ENCODE measurements at places on chromosomes 5 and 9. TPM values are rescaled to one million over a fixed set of nuclear protein-coding genes. Genes with fewer than 3 reads are reported as not detected.

DNA sequence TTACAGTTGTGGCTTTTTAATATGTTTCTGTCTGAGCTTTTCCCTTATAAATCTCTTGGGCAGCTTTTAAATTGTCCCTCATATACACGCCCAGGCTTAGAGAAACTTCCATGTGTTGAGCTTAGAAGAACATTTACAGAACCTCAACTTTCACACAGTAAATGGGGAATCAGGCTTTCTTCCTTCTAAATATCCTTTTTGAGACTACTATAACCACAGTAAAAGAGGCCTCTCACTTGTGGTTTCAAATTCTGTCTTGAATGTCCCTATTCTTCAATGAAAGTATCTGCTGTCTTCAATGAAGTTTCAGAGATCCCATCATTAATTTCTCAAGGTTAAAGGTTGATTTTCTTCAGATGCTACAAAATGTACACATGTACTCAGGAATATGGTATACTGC lies 588.6 kb upstream of the DMAC1 start:
- DNase-seq = no peak

DNA sequence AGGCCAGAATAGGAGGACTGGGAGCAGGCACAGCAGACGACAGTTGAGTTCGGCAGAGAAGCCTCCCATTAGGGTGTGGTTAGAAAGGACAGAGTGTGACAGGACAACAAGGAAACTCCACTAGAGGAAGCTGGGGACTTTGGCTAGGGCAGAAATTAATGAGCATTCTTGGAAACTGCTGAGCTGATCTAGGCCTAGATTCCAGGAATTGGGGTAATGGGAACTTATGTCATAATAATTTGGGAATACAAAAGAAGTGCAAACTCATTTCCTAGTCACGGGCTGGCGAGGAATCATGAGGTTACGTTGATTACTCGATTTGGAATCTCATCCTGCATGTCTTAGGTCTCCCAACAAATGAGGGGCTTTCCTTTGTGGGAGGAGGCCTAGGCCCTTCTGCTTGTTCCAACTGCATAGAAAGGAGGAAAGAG lies 144.6 kb upstream of the RPS23 start:
- no peak for DNase-seq

- no peak for DNase-seq
These were observed 410.1 kb downstream of the DMRT2 start for GRCh38 chr9:1460143-1460769.

DNA sequence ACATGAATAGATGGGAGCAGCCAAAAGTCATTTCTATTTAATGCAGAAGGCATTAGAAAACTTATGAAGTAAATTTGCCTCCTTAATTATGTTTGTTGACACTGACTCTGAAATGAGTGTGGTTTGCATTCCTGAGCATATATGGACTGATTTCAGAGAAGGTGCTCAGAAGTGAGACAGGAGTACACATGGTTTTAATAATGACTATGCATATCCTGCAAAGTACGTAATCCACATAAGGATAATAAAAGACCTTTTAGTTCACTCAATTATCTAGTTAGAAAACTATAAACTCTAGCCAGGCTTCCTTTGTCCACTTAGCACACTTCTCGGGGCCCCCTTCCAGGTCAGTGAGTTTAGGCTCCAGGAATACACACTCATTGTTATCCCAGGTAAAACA lies 75.7 kb upstream of the SNX2 start:
- no peak for DNase-seq

HAPLN1 gene
- 1.6 TPM for total RNA-seq

DNA sequence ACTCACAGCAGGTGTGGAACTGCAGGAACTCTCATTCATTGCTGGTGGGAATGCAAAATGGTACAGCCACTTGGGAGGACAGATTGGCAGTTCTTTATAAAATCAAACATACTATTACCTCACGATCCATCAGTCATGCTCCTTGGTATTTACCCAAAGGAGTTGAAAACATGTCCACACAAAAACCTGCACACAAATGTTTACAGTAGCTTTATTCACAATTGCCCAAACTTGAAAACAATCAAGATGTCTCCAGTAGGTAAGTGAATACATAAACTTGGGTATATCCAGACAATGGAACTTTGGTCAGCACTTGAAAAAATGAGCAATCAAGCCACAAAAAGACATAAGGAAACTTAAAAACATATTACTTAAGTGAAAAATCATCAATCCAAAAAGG lies 215.5 kb downstream of the IRX1 start:
- DNase-seq = no peak

DNA sequence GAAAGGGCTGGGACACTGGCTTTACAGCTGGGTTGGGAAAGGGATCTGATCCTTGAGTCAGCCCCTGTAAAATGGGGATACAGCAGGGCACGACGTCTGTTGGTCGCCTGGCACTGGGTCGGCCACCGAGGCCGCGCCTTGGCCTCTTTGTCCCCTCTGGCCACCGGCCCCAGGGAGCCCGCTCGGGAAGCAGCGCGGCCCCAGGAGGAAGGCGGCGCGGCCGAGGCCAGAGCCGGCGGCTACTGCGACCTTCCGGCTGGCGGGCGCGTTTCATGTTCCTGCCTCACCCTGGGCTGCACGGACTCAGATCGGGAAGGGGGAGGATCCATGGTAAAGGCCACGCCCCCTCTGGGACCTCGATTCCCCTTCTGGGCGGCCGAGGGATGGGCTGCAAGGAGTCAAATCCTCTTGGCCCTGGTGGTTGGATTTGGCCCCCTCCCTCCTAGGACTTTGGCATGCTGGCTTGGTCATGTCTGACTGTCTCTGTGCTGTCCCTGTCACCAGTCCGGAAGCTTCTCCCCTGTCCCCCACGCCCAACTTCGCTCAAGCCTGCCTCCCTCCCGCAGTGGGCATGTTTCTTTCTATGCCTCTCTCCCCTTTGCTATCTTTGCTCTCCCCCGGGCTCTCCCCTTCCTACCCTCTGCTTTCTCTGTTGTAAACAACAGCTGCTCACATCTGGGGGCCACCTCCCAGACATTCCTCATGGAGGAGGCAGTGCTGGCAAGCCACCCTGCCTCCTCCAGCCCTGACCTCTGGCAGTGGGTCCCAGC lies 25.8 kb downstream of the FPGS start:
- peak; percentile 95 for DNase-seq

HSD17B3 gene
- 2.6 TPM for total RNA-seq

DNA sequence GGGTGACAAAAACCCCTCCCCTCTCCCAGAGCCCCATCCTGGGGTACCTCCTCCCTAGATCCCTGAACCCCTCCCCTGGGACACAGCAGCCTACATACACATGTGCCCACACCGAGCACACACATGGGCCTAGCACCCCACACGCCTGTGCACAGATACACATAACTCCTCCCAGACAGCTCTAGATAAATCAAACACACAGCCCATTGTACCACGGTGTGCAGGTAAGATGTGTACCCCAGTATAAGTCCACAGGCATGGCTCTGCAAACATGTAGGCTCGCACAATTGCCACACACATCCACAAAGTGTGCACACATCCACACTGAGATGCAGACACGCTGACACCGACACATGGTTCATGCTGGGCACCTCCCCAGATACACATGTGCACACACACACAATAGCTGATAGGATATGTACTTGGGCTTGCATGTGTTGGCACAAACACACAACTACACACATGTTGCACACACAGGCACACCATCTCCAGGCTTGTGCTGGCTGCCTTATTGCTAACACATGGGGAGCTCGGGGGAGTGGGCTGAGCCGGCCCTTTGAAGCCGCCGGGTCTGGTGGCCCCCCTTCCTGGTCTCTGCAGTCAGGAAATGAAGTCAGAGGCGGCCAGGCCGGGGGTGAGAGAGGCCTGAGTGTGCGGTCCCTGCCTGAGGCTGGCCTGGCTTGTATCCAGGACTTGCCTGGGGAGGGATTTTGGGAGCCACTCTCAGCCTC lies 30.2 kb downstream of the GOLGA2 start:
- no peak for DNase-seq

NOL6 gene
- total RNA-seq = 24.3 TPM

SNCB gene
- not detected for total RNA-seq

- DNase-seq = no peak
These were observed 60.9 kb downstream of the TLE4 start for GRCh38 chr9:79632705-79633104.

CXCL14 gene
- total RNA-seq = 97.1 TPM

DNA sequence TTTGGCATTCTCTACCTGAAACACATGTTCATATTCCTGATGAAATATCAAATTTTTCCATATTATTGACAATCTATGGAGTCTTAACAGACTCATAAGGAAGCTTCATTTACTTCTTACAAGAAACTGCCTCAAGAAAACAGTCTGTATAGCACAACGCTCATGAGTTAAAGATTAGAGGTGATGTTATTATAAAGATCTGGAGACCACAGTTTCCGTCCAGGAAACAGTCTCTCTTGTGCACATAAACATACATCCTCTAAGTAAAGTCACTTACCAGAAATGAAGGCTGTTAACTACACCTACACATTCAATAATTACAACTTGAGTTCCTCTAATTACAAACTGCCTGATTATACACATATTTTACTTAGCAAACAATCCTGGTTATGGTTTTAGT lies 86.9 kb downstream of the RAPGEF6 start:
- no peak for DNase-seq

GRCh38 chr5:170388818-170389549 lies at the start of gene KCNMB1:
TSS of gene KCNMB1 (minus strand) at chr5:170389367. CDS start at chr5:170385447, 3,920 bp downstream.
- DNase-seq = peak; percentile 88

DNA sequence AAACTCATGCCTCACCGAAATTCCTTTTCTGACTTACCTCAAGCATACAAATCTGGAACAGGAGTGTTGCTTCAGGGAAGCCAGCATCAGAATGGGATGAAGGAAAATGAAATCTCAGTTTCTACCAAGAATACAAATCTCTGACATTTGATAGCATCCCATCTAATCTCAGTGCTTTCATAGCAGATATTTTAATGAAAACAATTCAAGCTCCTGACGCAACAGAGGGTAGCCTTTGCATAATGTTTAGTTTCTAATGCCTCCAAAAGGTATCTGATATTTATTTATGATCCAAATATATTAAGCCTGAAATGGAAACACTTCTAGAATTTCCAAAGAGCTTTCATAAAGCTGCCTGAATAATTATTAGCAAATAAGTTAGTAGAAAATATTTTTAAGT lies 251.4 kb downstream of the DEPDC1B start:
- DNase-seq = no peak

- DNase-seq = no peak
These were observed 464.5 kb downstream of the ICE1 start for GRCh38 chr5:5886812-5887486.

- no peak for DNase-seq
These were observed 889.4 kb upstream of the SEMA6A start for GRCh38 chr5:117463881-117464570.

DNA sequence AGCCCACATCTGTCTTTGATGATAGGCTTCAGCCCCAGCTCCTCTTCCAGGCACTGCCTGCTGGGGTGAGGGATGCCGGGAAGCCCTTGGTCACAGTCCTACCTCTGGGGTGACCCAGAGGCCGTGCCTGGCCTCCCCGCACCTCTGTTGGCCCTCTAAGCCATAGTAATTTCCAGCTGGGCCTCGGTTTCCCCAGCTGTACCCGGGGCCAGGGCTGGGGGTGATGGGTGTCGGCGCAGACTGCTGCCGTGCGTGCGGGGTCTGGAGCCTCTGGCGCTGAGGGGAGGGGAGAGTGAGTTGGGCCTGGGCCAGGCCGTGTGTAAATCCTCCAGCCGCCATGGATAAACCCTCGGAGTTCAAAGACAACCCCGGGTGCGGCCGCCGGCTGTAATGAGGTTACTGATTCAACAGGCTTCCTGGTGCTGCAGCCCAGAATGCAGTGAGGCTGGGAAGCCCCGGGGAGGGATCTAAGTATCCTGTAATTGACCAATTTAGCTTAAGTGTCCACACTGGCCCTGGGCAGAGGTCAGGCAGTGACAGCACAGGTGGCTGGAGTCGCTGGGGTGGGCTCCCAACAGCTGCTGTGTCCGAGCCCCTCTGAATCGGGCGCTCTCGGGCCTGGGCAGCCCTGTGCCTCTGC lies 7.1 kb downstream of the RXRA start:
- DNase-seq = no peak

PROB1 gene
- 2.0 TPM for total RNA-seq

DNA sequence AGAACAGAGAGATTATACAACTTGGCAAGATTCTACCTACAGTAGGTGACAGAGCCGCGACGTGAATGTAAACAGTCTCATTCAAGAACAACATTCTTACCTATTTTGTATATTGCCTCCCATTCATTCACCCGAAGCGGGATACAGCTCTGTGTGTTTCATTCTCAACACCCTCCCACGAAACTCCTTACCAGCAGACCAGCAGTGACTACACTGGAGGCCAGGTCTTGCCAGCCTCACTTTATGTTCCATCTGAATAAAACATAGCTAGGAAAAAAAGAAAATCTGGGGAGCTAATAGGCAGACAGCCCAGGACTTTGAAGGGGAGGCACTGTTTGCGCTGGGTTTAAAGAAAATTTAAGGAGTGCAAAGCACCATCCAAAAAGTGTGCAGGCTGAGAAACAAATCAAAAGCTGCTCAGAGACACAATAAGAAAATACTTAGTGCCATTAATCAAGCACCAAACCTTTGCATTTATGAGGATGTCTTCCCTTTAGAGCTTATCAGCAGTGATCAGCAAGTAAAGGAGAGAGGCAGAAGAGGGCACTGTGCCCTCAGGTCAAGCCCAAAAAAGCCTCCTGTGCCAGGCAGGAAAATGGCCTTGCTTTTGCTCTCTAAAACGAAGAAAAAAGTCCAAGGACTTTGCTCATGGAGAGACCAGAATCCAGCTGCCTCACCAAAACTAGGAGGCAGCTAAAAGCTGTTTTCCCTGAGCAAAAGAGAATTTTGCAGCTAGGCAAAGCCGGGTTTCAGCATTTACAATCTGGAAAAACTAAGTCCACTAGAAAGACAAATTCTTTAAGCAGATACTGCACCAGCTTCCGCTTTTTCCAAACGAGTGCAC lies 295.1 kb downstream of the BNC2 start:
- no peak for DNase-seq

- DNase-seq = no peak
These were observed 110.8 kb downstream of the MRPS30 start for GRCh38 chr5:44919560-44919959.

DNA sequence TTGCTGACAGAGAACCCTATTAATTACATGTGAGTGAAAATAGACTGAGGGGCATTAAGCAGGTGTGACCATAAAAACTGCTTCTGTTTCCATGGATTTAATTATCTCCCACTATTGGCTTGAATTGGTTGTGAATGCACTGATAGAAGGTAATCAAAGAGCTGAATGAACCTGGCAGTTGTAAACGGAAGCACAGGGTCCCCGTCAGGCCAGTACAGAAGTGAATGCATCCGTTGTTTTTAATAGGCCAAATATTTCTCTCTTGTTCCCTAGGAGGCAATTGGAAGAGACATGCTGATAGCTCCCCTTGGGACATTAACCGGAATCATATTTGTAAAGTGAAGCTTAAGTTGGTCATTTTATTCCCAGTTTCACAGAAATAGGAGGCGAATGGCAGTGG lies 147.0 kb downstream of the CAVIN4 start:
- no peak for DNase-seq
